Esophagus muscularis mucosa (tissue), 4 donors: ENCODE measurements at places on chromosomes 16 and 17. TPM values are rescaled to one million over a fixed set of nuclear protein-coding genes. Genes with fewer than 3 reads are reported as not detected.

Gene DOC2A
- total RNA-seq = not detected

Gene NR1D1
- 6.1 TPM for total RNA-seq

Gene ALDH3A1
- 1.9 TPM for total RNA-seq

Gene STRADA
- 19.9 TPM for total RNA-seq
